ENCODE measurements at places on chromosomes 4 and X.
A peak's percentile ranks its signal among the peaks of the same experiment; 100 is the strongest.

DNA sequence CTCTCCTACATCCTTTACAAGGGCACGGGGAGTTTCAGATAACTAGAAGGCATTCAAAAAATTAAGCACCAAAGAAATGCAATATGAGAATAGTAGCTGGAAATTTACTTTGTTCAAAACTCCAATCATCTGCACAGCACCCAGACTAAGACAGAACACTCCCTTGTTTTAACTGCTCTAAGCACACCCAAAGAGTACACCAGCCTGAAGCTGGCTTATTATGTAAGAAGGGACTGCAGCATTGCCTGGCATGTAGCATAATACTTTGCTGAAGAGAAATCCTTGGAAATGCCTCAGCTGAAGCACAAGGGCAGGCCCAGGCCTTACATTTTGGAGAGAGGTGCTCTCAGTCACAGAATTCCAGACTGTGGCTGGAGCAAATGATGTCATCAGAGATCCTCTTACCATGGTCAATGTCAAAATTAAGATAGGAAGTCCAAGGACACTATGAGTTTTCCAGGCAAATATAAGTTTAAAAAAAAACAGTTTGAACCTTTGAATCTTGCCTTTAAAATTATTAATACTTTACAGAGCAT, 14.8 kb downstream of the ARHGEF6 start:
- DNase-seq: no peak

DNA sequence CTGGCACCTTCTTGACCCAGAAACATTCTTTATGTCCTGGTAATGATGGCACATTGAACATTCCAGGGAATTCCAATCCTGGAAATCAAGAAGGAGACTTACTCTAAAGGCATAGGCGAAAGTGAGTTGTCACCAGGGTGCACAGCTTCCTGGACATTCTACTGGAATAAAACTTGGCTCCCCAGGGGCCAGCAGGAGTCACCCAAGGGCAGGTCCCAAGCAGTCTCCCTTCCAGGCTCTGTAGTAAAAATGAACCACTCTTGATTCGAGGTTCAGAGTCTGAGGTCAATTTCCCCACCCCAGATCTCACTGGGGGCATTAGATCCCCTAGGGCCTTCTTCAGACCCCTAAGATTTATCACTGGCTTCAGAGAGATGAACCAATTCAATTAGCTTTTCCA, 338.7 kb upstream of the GATB start:
- DNase-seq: no peak

GRCh38 chr4:80419946-80420345, 84.4 kb downstream of the CFAP299 start:
- no peak for DNase-seq

GRCh38 chr4:150439451-150439933, 142.5 kb upstream of the MAB21L2 start:
- DNase-seq: no peak

DNA sequence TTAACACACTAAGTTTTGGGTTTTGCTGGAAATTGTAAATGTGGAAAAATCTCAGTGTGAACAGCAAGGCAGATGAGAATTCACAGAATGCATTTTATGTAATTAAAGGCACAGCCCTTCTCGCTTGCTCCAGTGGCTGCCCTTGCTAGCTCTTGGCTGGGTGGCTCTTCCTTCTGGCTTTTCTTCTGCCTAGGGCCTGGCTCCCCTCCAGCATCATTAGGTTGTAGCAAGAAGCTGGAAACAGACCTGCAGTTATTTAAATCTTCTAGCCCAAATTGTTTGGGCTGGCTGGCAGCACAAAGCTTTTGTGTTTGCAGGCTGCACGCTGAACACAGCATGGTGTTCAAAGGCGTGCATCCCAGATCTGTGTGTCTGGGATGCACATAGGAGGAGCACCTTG, 56.5 kb downstream of the LIMCH1 start:
- no peak for DNase-seq

- DNase-seq: no peak
These were observed 22.8 kb upstream of the MUC7 start for GRCh38 chr4:70449220-70449619.

DNA sequence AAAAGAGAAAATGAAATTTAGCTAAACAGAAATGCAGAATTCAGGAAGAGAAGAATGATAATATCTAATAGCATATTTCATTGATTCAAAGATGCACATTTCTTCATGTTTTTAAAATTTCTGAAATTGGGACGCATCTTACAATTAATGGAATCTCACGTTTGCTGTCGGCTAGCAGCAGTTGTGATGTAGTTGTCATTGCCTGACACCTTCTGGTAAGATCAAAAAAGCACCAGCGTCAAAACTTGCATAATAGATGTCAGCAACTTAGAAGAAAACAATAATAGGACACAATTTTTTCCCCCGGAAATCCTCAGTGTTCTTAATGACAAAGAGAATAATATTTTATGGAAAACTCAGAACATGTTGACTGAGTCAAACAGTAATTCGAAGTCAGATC, 29.8 kb upstream of the SLC7A3 start:
- no peak for DNase-seq

DNA sequence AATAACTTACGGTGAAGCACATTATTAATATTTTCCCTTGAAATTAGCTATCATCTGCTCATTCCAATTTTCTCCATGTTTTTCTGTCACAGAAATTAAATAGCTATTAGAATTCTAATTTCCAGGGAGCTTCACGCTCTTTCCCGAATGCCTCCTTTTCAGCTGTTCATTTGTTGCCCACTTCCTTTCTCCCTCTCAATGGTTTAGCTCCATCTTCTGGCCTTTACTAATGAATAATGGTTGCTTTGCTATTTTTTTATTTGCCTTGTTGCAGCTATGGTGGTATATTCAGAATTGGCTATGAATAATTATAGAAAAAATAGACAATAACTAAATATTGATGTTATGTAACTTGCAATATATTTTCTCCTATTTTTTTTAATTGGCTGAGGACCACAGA, 70.5 kb downstream of the GRIA2 start:
- no peak for DNase-seq

GRCh38 chrX:19514791-19515614, at the start of gene MAP3K15:
Gene MAP3K15 (minus strand): TSS chrX:19515508. CDS start chrX:19515261, 247 bp downstream.
- DNase-seq: no peak

GRCh38 chr4:126264839-126265238, 950.1 kb downstream of the FAT4 start:
- no peak for DNase-seq

DNA sequence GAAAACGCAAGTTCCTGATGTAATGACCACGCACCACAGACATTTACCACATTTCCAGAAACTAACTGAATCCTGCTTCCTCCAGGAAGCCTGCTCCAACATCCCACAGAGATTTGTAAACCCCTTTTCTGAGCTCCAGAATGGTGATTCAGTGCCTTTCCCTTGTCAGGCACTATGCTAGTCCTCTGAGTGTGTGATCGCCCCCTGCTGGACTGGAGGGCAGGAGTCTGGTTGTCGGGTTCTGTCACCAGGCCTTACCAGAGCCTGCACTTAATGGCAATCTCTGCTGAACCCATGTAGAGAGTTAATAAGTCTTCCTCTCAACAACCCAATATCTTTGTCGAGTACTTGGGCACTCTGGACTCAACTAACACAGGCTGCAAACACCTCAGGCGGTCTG, 14.5 kb upstream of the KDM5C start:
- no peak for DNase-seq

GRCh38 chrX:53312946-53313727, 31.8 kb upstream of the IQSEC2 start:
- DNase-seq: peak; percentile 26

GRCh38 chrX:117522725-117523700, 593.6 kb downstream of the KLHL13 start:
- no peak for DNase-seq

- DNase-seq: no peak
These were observed 49.6 kb downstream of the TBC1D14 start for GRCh38 chr4:6959261-6959660.

GRCh38 chrX:22069586-22069985, 37.5 kb downstream of the PHEX start:
- DNase-seq: no peak

DNA sequence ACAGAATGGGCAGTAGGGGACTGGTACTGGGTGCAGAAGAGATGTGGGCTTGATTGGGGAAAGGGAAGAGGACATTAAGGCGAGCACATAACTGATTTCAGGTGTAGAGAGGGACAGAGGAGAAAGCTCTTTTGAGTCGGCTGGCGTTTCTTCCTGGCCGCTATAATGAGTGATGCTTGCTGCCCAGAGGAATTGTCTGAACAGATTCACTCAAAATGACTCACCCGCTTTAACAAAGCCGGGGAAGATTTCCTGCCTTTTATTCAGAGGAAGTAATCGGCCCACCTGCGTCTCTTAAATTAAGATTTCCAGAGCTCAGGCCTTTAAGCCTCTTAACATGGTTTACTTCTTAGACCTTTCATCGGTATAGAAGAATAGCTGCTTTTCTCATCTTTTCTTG, 102.1 kb upstream of the AP1S2 start:
- DNase-seq: no peak

- no peak for DNase-seq
These were observed 22.0 kb upstream of the TMPRSS11B start for GRCh38 chr4:68267433-68267944.

- no peak for DNase-seq
These were observed 42.7 kb downstream of the SMC1A start for GRCh38 chrX:53379747-53380146.

DNA sequence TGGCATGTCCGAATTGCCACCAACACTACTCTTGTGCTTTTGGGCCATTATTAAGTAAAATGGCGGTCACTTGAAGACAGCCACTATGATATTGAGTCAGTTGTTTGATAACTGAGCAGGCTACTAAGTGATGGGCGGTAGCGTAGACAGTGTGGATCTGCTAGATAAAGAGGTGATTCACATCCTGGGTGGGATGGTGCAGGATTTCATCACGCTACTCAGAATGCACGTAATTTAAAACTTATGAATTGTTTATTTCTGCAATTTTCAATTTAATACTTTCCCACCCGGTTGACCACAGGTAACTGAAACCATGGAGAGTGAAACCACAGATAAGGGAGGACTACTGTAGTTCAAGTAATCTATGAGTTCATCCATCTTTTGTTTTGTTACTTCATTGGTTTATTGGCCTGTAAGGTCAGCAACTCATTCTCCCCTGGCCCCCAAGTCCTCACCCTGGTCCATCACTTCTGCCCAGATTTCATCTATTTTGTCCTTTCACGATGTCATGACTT, 2.9 kb downstream of the ARAF start:
- DNase-seq: no peak

GRCh38 chrX:102599951-102600579, 750 bp downstream of the ARMCX5 start:
- no peak for DNase-seq

- no peak for DNase-seq
These were observed 5.5 kb downstream of the INPP4B start for GRCh38 chr4:142840516-142841123.

DNA sequence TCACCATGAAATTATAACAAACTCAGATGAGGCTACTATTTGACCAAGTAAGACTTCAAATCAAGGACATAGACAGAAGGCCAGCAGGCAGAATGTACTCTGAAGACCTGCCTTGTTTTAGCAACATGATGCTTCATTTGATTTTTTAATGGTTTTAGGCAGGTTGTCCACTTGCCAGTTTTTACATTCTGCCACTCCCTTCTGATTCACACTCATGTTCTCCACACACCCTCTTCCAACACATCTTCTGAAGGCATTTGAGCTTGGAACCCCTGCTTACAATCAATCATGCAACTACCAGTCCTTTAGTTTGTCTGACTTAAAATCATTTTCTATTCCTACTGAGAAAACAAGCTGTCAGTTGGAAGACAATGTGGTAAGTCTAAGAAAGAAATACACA, 114.9 kb upstream of the SMIM31 start:
- no peak for DNase-seq

DNA sequence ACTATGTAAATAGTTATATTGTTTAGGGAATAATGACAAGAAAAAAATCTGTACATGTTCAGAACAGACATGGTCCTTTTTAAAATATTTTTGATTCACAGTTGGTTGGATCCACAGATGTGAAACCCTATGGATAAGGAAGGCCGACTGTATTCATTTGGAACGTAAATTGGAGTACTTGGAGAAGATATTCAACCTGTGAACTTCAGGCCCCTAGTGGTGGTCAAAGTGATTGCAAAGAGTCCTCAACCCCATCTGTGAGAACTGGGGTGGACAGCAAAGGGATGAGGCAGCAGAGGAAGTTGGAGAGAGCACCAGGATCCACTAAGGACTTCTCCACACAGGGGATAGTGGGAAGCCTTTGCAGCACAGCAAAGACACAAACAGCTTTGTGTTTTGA, 6.2 kb upstream of the CXCL13 start:
- DNase-seq: no peak

DNA sequence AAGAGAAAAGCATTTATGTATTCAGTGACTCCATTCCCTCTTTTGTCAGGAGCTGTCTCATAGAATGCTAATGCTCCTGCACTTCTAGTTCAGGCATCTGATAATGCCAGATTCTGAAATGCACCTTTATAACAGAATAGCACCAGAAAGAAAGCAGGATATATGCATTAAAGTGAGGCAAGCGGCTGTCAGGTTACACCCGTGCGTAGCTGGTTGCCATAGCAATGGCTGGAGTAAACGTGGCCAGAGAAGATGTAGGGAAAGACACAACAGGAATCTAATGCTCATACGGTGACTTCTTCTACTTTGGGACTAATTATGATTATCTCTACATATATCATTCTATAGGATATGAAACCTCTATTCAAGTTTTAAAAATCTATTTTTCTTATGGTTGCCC, 5.9 kb downstream of the EMCN start:
- DNase-seq: no peak

DNA sequence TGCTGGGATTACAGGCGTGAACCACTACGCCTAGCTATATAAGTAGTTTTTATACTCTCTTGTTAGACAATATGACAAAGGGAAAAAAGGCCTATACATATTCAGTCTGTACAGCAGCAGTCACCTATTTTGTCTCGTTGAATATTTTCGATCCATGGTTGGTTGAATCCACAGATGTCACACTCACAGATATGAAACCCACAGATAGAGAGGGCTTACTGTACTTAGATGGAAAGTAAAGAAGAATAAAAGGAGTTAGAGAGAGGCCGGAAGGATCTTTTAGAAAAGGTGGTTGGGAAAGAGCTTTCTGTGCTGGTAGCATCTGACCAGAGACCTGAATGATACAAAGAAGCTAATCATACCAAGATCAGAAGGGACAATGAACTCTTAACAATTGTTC, 38.3 kb upstream of the SPINK2 start:
- DNase-seq: no peak

DNA sequence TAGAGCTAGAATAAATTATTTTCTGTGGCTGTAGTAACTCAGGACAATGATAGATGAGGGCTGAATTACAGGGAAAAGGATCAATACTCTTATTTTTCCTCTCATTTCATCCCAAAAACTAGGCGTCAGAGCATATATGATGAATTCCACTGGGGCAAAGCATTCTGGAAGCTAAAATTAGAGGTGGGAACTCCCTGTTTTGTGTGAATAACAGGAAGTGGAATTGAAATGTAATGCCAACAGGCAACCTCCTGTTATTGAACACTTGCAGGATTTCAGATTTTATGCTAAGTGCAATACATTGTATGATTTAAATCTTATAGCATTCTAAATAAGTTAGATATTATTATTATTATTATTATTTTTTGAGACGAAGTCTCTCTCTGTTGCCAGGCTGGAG, 20.9 kb downstream of the HSD17B11 start:
- DNase-seq: no peak
